ENCODE measurements at places on chromosomes 4 and X.
A peak's percentile ranks its signal among the peaks of the same experiment; 100 is the strongest.

DNA sequence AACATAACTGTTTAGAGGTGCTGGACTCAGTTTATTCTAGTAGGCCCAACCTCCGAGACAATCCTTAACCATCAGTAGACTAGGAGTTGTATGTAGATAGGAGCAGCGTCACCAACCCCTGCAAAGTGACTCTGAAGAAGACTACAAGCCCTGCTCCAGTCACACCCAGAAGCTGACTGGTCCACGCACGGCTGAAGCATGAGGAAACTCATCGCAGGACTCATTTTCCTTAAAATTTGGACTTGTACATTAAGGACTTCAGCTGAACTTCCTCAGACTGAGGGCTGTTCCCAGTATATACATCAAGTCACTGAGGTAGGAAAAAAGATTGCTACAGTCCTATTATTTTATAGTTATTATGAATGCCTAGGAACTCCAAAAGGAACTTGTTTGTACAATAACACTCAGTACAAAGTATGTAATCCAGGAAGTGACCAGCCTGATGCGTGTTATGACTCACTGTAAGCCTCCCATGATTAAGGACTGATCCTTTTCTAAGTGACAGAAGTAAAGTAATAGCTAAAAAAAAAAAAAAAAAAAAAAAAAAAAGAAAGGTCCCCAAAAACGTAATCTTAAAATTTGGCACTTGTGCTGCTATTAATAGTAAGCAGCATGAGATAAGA, 41.6 kb upstream of the UGT2B7 start:
- peak; percentile 71 for DNase-seq

- DNase-seq = no peak
Observed at GRCh38 chr4:46073778-46074177, 50.1 kb downstream of the GABRG1 start.

- DNase-seq = no peak
Observed at GRCh38 chrX:20252381-20253231, 14.1 kb downstream of the RPS6KA3 start.

- no peak for DNase-seq
Observed at GRCh38 chr4:52665592-52665991, 6.5 kb upstream of the USP46 start.

DNA sequence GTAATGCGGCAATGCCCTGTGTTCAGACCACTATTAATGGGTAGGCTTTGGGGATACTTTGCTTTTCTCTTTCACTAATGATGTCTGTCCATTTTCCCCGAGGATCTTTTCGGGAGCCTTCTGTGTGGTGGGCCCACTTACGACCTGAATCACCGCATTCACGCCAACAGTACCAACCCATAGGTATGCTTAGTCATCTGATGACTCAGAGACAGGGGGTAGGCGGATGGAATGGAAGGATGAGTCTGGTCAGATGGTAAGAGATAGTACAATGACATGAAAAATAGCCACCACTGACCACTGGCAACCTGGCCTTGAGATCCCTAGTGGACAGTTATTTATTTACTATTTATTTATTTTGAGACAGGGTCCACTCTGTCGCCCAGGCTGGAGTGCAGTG, 76.0 kb upstream of the DHRSX start:
- no peak for DNase-seq

DNA sequence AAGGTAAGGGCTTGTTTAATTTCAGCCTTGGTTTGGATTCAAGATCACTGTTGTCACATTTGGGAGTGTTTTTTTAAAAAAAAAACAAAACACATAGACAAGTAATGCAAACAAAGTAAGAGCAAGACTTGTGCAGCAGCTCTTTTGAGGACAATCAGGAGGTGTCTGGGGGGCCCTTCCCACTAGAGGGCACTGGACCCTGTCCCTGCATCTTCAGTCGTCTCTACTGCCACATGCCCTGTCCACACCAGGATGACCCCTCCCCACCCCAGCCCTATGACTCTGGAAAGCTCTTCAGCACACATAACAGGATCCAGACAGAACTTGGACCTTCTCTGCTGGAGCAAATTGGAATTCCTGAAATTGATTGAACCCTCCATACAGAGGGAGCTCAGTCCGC, 71.0 kb downstream of the USP46 start:
- DNase-seq = peak; percentile 7

Data from glomerular endothelial cell (primary cell).